ENCODE measurements at places on chromosomes 5 and 9.

- no peak for DNase-seq
Measured at GRCh38 chr9:98149422-98149821, 30.4 kb upstream of the TRIM14 start.

DNA sequence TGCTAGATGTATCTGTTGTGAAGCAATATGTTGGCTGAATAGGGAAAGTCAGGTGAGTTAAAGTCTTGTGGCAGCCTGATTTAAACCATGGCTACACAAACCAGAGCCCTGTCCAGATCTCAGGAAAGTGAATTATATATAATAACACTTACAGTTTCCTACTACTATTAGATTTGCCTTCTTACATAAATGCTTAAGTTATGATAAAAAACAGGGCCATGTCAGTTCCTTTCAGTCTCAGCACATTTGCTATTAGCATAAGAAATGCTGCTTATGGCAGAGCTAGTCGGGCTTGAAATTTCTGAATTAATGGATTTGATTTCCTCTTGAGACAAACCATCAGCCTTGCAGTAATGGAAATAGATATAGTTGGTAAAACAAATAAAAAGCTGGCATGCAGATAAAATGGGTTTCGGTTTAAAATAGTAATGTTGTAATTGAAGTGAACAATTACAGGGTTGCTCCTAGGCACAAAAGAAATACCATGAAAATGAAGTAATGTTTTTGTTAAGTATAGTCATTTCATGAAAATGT, 664.2 kb upstream of the ZNF608 start:
- no peak for DNase-seq

DNA sequence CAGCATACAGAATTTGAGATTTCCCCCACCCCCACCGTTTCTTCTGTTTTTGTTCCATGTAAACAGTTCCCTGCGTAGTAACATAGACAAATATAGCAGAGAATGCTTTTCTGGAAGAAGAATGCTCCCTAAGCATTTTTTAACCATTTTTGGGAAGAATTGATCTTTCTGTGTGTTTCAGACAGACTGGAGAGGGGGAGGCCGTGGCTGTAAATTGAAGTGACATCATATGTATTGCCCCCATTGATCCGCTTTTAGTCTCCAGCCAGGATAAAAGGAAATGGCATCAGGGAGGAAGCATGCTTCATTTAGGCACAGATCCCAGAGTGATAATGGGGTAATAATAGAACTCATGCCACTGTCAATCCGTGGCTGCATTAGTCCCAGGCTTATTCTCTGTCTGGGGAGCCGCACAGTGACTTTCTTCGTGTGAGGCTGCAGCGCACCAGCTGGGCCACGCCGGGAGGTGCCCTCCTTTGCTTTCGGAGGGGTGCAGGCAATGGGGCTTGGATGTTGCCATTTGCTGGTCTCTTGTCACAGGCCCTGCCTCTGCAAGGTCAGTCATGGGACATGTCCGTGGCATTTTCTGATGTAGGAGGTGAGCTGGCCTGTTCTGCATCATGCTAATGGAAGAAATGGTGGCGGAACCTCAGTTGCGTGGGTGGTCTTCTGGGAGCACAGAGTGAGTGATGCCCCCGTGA, 261.5 kb downstream of the FANCC start:
- no peak for DNase-seq

- peak; percentile 13 for DNase-seq
Measured at GRCh38 chr9:79481846-79482477, 89.8 kb upstream of the TLE4 start.

- DNase-seq: peak; percentile 32
Measured at GRCh38 chr5:159319363-159319762, 10.9 kb downstream of the IL12B start.

GRCh38 chr5:33227746-33228145, 213.0 kb upstream of the TARS1 start:
- no peak for DNase-seq

DNA sequence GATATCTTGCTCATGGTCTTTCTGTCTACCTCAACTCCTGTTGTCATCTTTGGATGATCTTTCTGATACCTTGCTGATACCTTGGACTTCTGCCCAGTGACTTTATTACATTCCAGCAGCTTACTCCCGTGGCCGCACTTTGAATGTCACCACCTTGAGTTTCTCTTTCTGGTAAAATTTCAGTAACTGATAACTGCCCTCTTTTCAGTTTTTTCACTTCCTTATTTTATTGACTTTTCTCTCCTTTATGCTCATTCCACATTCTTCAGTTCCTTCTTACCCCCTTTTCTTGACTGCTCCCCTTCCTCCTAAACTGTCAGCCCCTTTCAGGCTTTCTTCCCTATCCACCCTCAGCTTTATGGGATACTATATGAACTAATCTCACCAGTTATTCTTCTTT, 7.0 kb upstream of the FBXO4 start:
- DNase-seq: no peak

GRCh38 chr9:69519470-69520240, 152.5 kb downstream of the APBA1 start:
- no peak for DNase-seq

DNA sequence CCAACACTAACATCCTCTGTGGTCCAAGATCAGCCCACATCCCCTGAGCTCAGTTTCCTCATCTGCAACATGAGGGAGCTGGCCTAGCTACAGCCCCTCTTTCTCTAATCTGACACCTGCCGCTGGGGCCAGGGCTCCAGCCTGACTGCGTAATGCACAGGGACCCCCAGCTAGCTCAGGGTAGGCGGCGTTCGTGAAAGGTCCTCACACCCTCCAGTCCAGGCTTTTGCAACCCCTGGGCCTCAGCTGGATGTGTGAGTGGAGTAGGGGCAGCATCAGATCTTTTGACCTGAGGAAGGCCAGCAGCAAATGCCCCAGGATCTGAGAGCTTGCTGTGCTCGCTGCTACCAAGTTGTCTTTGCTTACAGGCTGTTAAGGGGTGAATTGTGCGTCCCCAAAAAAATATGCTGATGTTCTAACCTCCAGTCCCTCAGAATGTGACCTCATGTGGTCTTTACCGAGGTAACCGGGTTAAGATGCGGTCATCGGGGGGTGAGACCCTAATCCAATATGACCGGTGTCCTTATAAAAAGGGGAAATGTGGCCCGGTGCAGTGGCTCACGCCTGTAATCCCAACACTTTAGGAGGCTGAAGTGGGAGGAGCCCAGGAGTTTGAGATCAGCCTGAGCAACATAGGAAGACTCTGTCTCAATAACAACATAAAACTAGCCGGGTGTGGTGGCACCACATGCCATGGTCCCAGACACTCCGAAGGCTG, 47.8 kb downstream of the PLPP7 start:
- DNase-seq: no peak

- DNase-seq: peak; percentile 52
Measured at GRCh38 chr5:103444333-103445038, 118.1 kb downstream of the NUDT12 start.

DNA sequence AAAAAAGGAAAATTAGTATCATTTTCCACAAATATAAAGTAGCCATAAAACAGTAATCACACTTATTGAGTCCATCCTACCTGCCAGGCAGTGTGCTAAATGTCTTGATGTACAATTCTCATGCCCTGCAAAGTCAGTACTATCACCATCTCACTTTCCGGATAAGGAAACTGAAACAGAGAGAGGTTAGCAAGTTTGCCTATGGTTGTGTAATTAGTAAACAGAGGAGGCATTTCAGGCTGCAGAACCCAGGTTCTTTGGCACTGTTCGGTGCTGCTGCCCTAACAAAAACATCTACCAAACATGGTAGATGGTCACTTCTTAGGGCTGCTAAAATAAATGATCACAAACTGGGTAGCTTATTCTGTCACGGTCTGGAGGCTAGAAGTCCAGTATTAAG, 22.6 kb downstream of the PLAC8L1 start:
- DNase-seq: no peak

DNA sequence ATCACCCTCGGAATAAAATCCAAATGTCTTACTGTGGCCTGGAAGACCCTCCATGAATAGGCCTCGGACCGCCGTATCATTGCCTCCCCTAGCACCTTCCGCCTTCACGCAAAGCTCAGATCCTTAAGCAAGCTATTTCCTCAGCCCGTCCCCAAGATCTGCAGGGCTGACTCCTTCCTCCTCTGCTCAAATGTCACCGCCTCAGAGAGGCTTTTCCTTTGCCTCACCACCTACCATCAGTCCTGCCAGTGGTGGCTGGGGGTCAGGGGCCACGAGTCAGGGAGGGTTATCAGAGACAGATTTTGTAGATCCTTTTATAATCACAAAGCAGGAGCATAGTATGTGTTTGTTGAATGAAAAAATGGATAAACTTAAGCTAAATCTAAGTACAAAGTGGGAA, 74.4 kb upstream of the KIF2A start:
- no peak for DNase-seq

GRCh38 chr5:68299575-68299974, 84.0 kb downstream of the PIK3R1 start:
- DNase-seq: no peak

GRCh38 chr5:5037674-5038073, 102.5 kb upstream of the ADAMTS16 start:
- no peak for DNase-seq

GRCh38 chr9:107484117-107484723, 5.3 kb downstream of the KLF4 start:
- peak; percentile 76 for DNase-seq

GRCh38 chr5:179194941-179195381, 134.8 kb downstream of the ZNF354C start:
- no peak for DNase-seq

GRCh38 chr9:127180457-127181314, 58.3 kb upstream of the ANGPTL2 start:
- DNase-seq: no peak

GRCh38 chr5:96818125-96818788, 10.5 kb upstream of the ERAP1 start:
- no peak for DNase-seq

GRCh38 chr9:109893241-109893640, 113.2 kb downstream of the PALM2AKAP2 start:
- DNase-seq: no peak

DNA sequence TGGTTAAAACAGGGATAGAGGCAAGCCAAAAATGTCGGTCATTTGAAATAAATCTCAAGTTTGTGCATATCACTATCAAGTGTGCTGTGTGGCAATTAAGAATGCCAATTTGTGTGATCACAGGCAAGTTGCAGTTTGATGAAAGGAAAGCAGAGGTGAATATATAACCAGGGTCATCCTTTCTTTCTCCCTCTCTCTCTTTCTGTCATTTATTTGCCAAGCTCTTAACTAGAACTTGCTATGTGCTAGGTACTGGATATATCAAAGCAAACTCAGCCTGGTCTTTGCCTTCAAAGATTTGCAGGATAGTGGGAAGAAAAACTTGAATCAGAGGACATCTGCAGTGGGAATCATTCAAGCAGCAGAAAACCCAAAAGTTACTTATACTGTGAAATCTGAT, 22.0 kb downstream of the PDCD1LG2 start:
- no peak for DNase-seq

GRCh38 chr5:88230546-88231066, 38.0 kb downstream of the TMEM161B start:
- DNase-seq: peak; percentile 5

DNA sequence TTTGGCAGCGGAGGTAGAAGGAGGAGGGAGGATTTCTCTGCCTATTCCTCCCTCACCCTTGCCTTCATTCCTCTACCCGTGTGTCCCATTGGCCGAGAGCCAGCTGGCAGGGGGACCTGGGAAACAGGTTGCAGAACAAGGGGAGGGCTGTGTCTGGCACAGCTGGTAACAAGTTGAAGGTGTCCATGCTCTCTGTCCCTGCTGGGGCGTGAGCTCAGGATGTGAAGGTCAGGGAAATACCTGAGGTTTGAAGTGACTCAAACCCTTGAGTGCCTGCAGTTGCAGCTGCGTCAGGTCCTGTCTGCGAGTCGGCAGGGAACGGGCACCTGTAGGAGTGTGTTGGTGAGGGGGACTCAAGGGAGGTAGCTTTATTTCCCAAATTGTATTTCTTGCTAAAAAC, 16.2 kb downstream of the MIGA2 start:
- no peak for DNase-seq

- DNase-seq: peak; percentile 6
Measured at GRCh38 chr5:57817001-57817453, 334.4 kb upstream of the ACTBL2 start.

DNA sequence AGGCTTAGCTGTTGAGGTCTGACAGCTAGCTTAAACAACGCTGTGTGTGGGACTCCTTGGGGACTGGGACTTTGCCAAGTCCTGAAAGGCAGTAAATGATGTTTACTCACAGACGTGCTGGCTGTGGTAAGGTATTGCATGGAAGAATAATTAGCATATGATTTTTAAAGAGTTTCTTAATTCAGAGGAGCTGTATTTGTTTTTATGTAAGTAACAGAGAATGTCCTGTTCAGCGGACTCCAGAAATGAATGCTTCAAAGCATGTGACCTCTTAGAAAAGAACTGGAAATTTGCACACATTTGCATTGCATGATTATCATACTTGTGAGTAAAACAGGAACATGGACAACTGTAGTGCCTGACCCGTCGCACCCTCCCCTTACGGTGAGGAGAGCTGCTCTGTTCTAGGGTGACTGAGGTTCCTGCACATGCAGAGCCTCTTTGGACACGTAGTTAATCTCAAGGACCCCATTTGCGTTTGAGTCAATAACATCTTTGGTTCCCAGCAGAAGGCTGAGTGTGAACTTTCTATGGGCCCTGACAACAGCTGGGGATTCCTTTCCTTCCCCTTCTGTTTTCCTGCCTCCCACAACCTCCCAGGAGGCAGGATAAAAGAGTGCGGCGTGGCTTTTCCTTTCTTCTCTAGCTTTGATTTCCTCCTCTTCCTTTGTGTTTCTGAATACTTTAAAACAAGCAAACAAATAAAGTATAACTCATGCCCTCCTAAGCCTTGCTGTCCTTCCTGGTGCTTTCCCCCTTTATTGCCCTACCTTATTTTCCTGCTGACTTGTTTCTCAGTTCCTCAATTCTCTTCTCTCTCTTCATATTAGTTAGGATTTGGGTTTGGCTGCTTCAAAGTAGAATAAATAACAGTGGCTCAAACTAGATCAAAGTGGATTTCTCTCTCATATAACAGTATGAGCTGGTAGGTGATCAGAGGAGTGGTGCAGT, 157.2 kb upstream of the CD180 start:
- DNase-seq: no peak
